ENCODE measurements at places on chromosomes 16 and 17.

GRCh38 chr17:15038656-15039055 is 226.5 kb downstream of the PMP22 start:
- DNase-seq = no peak

GRCh38 chr17:82366749-82367148 is 4.8 kb upstream of the UTS2R start:
- DNase-seq = peak; percentile 82

DNA sequence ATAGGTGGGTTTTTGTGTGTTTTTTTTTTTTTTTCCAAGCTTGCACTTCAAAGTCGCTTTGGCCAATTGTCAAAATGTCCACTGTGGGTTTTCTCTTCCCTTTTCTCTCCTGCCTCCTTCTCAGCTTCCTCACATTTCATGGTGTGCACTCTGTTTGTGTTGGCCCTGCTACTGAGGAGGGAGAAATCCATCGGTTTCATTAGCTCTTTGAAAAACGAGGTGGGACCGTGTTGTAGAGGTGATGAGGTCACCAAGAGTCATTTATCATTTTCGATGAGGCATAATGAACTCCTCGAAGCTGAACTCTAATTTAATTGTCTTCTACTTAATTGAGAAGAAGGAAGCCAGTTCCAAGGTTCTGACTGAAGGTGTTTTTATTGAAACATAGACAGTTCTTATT is 174.4 kb upstream of the TOX3 start:
- no peak for DNase-seq

DNA sequence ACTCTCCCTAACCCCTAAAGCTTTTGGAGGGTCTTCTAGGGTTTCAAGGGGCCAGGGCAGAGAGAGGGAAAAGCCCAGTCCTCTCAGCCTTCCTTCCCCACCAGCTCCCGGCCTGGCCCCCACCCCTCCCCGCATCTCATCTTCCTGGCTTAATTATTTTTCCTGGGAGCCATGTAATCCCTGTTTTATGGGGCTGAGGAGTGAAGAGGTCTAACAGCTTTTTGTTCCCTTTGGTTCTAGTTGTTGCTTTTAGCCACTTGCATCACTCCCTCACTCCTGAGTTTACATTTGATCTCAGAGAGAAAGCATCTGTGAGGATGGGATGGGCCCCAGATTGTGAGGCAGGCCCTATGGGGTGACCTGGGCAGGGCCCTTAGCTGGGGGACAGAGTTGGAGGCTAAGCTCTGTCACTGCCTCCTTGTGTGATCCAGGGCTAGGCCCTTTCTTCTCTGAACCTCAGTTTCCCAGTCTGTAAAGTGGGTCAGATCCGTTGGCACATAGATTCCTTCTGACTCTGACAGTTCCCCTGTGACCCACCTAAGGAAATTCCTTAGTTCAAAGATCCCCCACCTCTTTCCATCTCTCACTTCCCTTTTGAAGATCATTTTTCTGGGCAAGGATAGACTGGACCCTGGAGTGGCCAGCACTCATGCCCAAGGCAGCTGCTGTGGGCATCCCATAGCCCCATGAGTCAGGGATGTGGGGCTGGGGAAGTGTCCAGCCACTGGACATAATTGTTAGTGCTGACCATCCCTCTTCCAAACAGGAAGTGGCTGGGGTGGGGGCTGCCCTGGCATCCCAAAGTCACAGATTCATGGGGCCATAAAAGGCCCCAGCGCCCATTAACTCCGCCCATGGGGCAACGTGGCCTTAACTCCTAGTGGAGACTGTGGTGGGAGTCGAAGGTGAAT is 20.1 kb downstream of the UNC119 start:
- no peak for DNase-seq

- no peak for DNase-seq
Observed at GRCh38 chr17:32625971-32626370, 139.2 kb downstream of the CDK5R1 start.

DNA sequence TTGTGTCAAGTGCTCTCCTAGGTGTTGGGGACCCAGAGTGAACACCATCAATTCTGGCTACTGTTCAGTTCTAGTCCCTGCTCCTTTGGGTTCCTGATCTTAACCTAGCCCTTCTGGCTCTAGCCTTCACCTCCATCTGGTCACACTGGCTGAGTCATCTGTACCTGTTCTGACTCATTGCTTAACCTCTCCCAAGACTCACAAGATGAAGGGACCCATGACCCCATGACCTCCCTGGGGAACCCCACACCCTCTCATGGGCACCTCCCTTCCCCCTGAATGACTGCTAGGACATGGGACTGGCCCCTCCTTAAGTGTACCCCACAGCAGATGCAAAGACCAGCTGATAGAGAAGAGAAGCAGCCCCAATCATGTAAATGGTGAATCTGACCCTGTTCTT is 345.8 kb upstream of the CDH5 start:
- no peak for DNase-seq

- DNase-seq = no peak
Observed at GRCh38 chr17:2635675-2636074, 42.2 kb downstream of the PAFAH1B1 start.

DNA sequence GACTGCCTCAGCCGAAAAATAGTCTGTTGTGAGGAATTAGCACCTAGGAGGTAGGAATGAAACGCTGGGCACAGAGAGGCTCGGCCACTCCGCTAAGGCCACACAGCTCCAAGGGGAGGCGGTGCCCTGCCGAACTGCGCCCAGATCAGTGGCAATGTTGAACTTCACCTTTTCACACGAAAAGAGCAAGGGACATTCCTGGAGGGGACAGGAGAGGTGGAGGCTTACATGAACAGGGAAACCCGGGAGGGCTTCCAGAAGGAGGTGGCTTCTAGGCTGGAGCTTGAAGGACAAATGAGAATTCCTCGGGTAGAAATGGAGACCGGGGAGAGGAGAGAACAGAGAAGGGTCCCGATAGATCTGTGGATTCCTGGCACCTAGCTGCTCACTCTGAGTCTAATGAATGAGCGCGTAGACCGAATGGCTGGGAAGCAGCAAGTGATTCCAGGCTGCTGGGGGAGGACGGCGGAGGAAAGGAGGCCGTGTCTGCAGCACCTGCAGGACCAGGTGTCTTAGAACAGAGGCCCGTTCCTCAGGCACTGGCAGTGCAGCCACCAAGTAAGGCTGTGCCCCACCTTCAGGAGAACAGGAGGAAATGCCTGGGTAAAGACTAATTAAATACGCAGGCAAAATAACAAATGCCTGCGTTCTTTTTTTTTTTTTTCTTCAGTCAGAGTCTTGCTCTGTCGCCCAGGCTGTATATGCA is 722 bp upstream of the SLC38A10 start:
- peak; percentile 11 for DNase-seq

DNA sequence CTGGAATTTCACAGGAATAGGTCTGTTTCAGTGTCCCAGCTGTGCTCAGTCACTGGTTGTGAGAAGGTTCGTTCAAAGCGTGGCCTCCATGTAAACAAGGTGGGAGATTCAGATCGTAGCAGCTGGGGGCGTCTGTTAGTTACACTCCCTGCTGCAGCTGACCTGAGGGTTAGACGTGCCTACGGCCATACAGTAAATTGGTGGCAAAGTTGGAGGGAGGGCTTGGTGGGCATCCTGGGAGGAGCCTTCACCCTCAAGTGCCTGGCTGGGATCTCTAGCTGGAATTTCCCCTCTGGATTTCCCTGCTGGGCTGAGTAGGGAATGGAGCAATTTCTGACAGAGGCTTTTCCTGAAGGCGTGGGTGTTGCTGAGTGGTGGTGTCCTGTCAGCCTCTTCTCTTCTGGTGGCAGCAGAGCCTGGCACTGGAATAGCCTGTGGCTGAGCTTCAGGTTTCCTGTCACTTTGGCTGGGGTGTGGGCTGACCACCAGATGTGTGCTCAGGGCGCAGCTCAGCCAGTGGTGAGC is 6.4 kb downstream of the FCSK start:
- no peak for DNase-seq

DNA sequence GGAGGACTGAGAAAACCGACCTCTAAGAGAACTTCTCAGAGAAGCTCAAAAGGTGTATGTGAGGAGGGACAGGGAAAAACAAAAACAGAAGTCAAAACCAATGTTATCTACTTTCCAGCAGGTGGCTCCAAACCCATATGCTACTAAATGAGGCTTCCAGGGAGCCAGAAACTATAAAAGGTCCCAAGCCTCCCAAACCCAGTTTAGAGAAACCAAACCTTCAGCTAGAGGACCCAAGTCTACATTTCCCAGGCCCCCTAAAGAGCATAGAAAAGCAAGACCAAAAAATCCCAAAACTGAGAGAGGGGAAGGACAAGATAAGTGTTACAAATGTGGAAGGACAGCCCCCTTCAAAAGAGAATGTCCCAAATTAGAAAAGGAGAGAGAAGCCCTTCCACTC is 3.7 kb downstream of the HPR start:
- DNase-seq = no peak

- DNase-seq = peak; percentile 31
Observed at GRCh38 chr17:68861602-68862001, 93.6 kb downstream of the ABCA8 start.

- no peak for DNase-seq
Observed at GRCh38 chr17:56023851-56024250, 129.4 kb upstream of the ANKFN1 start.

- DNase-seq = no peak
Observed at GRCh38 chr16:8642146-8642545, 20.6 kb downstream of the METTL22 start.

- DNase-seq = no peak
Observed at GRCh38 chr17:72270273-72270924, 149.6 kb downstream of the SOX9 start.

- no peak for DNase-seq
Observed at GRCh38 chr16:67265834-67266233, 13.5 kb upstream of the PLEKHG4 start.

DNA sequence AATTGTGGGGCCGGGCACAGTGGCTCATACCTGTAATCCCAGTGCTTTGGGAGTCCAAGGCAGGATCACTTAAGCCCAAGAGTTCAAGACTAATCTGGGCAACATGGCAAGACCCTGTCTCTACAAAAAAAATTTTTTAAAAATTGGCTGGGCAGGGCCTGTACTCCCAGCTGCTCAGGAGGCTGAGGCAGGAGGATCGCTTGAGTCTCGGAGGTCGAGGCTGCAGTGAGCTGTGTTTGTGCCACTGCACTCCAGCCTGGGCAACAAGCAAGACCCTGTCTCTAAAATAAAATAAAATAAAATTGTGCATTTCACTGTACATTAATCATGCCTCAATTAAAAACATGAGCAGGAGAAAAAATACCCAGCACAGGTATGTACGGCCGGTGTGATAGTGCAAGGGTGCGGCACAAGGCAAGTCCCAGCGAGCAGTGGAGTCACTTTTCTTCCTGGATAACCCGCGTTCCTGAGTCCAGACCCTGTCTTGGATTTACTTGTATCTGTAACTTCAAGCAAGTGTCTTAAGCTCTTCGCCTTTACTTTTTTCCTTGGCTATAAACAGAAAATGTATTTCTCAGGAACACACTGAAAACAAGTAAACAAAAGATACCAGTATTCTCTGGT is 11.4 kb downstream of the ZDHHC7 start:
- no peak for DNase-seq

DNA sequence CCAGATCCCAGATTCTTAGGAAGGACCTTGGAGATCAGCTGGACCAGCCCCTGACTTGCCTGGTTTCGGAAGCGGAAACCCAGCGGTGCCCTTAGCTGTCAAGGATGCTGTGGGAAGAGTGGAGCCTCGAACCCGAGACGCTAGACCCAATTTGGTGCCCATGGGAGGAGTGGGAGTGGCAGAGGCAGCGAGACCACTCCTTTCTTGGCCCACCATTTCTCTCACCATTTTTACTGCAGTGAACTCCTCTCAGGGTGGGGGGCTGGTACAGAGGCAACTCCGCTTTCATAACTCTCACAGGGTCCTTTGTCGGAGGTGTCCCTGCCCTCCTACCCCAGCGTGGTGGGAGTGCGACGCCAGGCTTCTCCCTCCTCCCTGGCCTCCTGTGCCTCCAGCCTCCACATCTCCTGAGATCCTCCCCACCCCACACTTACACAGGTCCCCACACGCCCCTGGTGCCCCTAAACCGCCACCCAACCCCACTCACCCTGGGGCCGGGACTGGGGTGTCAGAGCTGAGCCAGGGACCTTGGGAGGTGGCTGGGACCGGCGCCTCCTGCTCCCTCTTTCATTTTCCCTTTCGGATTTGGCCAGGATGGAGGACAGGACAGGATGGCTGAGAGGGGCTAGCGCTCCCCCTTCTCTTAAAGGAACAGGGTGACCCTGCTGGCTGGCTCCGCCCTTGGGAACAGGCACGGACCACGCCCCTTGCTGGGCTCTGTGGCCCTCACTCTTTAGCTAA is at the start of gene GJD3:
TSS of gene GJD3 (minus strand) at position 617 of the 741 bp plus-strand sequence. CDS start 922 bp downstream, outside the sequence.
- no peak for DNase-seq

- DNase-seq = no peak
Observed at GRCh38 chr17:8384801-8385378, 1.9 kb upstream of the RPL26 start.

Measured in NCI-H187 treated with DMSO at 0.1 percent for 48 hours (cell line).